ENCODE measurements at places on chromosomes 11 and 22.

GRCh38 chr11:83801799-83802198 lies 515.6 kb upstream of the CCDC90B start:
- no peak for DNase-seq

DNA sequence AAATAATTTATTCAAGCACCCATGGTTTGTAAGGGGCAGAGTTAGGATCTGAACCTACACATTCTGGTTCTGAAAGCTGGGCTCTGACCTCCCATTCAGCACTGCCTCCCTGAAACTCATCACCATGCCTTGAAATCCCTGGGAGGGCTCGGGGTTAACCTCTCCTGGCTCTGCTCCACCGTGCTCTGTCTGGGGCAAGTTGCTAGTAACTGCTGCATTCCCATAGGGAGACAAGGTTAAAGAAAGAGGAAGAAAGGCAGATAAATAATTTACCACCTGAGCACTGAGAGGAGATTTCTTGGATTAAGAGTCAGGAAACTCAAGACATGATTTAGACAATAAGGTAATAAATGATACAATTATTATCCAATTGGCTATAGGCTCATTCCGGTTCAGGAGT lies 199.3 kb downstream of the KIF18A start:
- no peak for DNase-seq

DNA sequence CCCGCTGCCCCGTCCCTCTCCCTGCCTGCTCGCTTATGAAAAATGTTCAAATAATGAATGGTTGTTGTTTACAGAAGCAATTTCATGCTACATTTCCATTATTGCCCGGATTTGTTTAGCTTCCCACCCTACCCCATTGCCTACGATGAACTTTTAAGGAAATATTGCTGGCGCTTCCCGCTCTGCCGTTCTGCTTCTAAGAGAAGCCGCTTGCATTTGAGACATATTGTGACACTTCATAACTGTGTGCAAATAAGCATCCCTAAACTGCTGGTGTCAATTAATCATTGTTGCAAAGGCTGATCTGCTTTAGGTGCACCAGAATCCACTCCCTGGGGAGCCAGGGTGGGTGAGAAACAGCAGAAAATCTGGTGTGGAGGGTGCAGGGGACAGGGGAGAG lies 52.3 kb upstream of the LMO1 start:
- DNase-seq, result no peak

DNA sequence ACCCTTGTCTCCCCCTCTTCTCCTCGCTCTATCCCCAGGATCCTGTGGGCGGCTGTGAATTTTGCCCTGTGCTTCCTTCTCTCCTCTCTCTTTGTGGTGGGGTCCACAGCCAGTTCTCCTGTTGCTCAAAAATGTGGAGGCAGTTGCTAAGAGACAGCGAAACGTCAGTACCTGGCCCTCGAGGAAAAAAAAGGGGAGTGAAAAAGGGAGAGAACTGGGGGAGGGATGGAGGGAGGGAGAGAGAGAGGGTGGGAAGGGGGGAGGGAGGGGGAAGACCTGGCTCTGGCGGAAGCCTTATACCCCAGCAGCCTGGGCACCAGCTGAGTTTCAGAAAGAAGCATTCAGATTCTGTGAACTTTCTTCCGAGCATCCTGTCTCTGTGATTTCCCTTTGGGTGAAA lies 2.1 kb upstream of the LRRC55 start:
- no peak for DNase-seq

DNA sequence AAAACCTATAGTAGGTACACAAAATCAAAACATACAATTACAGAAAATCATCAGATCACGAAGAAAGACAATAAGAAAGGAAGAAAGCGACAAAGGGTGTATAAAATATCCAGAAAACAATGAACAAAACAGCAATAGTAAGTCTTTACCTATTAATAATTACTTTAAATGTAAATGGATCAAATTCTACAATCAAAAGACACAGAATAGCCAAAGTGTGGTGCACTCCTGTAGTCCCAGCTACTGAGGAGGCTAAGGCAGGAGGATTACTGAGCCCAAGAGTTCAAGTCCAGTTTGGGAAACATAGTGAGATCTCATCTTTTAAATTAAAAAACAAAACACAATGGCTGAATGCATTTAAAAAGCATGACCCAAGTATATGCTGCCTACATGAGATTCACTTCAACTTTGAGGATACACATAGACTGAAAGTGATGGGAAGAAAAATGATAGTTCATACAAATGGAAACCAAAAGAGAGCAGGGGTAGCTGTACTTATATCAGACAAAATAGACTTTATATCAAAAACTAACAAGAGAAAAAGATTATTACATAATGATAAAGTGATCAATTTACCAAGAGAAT lies 40.6 kb downstream of the ASCL2 start:
- no peak for DNase-seq

DNA sequence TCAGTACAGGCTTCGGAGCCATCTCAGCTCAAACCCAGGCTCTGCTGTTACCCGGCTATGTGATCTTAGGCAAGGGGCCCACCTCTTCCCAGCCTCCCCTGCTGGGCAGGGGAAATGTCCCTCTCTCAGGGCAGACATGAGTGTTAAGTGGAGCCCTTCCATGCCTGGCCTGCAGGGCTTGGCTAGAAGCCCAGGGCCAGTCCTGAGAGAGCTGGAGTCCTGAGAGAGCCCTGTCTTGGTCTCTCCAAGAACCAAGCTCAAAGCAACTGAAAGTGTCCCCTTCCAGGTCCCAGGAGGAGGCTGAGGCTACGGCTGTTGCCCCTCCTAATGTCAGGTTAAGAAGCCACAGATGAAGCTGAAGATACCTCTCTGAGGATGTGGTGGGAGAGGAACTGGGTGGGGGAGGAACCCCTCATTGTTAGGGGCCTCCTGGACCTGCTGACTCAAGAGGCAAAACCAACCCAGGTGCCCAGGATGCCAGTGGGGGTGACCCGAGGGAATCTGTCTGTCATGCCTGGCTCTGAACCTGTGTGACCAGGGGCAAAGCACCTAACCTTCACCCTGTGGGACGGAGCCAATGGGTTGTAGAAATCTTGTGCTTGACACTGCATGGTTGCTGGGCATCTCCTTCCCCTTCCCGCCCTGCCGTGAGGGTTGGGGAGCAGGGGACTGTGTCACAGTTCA lies 4.2 kb downstream of the ZP1 start:
- DNase-seq, result peak; percentile 27

DNA sequence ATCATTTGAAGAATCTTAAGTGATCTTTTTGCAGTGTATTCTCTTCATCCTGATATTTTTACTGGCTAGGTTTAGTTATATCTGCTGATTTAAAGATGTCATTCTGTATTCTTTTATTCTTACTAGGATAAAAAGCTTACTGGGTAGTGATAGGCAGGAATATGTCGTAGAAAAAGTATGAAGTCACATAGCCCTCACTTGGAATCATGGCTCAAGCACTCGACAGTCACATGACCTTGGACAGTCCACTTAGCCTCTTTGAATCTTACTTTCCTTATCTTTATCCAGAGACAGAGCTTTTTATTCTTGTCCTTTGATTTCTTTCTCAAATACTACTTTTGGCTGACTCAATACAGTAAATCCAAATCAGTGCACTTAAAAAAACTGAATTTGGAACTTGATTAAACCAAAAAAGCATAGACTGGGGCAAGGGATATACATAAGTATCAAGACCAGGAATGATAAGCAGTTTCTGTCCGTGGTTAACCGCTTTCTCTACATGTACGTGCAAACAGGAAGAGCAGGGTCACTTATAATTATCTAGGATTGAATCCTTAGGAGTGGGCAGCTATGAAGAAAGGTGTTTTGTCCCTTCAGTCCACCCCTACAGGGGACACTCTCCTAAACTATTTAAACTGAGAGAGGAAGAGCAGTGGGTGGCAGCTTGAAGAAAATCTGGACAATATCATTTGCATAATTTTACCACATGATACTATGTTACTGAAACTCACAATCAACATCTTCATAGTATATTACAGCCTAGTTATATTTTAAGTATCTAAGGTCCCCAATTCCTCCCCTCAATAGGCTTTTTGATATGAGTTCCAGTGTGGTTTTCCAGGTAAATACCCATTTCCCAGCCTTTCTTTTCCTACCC lies 8.0 kb downstream of the MMP7 start:
- peak; percentile 10 for DNase-seq

DNA sequence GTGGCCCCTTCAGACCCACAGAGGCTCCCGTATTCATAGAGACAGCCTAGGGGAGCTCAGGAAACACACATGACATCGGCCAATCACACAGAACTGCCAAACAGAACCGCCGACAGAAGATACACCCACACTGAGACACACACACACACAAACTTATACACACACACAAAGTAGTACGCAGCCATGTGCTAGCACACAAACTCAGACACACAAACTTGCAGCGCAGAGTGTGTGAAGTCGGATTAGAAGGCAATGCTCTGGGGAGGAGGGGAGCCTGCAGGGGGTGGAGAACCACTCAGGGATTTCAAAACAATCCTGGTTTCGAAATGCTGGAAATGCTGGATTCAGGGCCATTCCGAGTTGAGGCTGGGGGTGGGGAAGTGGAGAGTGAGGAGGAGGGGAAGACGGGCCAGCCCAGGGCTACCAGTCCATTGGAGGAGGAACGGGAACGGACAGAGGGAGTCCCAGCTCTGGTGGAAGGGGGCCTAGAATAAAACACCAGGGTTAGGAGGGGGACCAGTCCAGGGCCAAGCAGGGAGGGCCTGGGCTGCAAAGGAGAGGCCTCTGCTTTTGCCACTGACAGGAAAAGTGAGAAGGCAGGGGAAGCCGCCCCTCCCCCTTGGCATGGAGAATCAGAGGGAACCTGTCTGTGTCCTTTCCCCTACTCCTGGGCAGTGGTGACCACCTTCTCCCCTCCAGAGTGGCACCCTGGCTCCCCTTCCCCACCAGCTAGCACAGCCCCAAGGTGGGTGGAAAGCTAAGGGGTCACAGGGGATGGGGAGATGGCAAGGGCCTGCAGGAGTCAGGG lies 4.4 kb downstream of the BCL9L start:
- DNase-seq, result peak; percentile 69
